Suprapubic skin (tissue), 4 donors: ENCODE measurements at places on chromosomes 2 and 18. TPM values are rescaled to one million over a fixed set of nuclear protein-coding genes. Genes with fewer than 3 reads are reported as not detected.
A peak's percentile ranks its signal among the peaks of the same experiment; 100 is the strongest.

DNA sequence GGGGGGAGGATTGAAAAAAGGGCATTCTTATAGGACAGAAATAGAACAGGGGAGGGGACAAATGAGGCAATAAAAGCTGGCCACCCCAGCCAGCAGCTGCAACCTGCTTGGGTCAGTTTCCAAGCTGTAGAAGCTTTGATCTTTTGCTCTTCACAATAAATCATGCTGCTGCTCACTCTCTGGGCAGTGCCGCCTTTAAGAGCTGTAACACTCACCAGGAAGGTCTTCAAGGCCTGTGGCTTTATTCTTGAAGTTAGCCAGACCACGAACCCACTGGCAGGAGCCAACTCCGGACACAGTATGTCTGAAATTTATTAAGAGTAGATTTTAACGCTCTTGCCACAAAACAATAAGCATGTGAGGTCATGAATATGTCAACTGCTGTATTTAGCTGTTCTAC lies 649.9 kb upstream of the RAB6C start:
- H3K27ac ChIP-seq = no peak overlapping the region
- H3K4me3 ChIP-seq = no peak overlapping the region
- no peaks in the 10 kb centered on the region for H3K36me3 ChIP-seq
- H3K27me3 ChIP-seq = no peaks in the 10 kb centered on the region
- DNase-seq = no peak

- H3K27ac ChIP-seq = no peak overlapping the region
- H3K36me3 ChIP-seq = no peaks in the 10 kb centered on the region
- no peaks in the 10 kb centered on the region for H3K27me3 ChIP-seq
- peaks cover 38% of the 10 kb centered on the region for H3K4me1 ChIP-seq
These were observed 92.9 kb upstream of the SP3 start for GRCh38 chr2:174058026-174058425.

DNA sequence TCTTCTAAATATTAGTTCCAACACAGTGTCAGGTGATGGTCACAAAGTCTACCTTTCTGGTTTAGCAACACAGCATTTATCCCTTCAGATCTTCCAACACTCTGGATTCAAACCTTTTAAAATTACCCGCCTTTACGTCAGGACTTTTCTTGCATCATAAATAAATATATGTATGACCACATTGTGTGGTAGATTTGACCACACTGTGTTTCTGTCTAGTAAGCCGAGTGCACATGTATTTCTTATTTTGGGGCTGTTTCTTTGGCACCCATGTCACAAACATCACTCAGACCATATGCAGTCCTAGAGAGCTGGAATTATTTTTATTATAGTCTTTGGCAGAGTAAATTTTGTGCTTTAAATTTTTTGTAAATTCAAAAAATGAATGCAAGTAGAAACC lies 172.1 kb downstream of the ANKRD44 start:
- no peak overlapping the region for H3K4me3 ChIP-seq
- H3K36me3 ChIP-seq = no peaks in the 10 kb centered on the region
- no peaks in the 10 kb centered on the region for H3K27me3 ChIP-seq
- no peaks in the 10 kb centered on the region for H3K4me1 ChIP-seq

GRCh38 chr18:63590373-63590772 lies 3.2 kb downstream of the SERPINB13 start:
- H3K4me3 ChIP-seq = no peak overlapping the region
- H3K4me1 ChIP-seq = peaks cover 8% of the 10 kb centered on the region
- DNase-seq = no peak
- no peaks in the 10 kb centered on the region for H3K27me3 ChIP-seq
- H3K36me3 ChIP-seq = no peaks in the 10 kb centered on the region

DNA sequence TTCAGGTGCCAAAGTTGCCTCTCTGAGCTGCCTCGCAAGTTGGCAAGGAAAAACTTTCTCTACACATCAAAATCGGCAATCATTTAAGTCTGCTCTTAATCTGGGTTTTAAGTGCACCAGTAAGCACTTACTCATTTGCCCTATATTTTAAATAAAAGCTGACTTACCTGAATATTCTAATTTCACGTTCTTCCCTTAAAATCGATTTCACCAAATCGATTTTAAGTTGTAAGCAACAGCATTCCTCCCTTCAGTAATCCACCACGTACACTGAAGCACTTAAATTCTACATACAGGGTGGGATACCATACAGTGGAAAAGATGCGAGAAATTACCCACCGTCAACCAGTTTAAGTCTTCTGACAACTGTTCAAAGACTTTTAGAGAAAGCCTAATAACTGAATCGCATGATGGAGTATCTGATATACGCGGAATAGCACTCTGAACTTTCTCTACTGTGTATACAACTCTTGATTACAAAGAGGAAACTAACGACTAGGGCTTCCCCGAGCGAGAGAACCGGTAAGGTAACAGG lies 1.6 kb downstream of the PPP3R1 start:
- H3K36me3 ChIP-seq = no peaks in the 10 kb centered on the region
- peak overlapping the region; percentile 82 for H3K4me3 ChIP-seq
- H3K27me3 ChIP-seq = no peaks in the 10 kb centered on the region
- H3K4me1 ChIP-seq = peaks cover 70% of the 10 kb centered on the region
- peak overlapping the region; percentile 99 for H3K27ac ChIP-seq

DNA sequence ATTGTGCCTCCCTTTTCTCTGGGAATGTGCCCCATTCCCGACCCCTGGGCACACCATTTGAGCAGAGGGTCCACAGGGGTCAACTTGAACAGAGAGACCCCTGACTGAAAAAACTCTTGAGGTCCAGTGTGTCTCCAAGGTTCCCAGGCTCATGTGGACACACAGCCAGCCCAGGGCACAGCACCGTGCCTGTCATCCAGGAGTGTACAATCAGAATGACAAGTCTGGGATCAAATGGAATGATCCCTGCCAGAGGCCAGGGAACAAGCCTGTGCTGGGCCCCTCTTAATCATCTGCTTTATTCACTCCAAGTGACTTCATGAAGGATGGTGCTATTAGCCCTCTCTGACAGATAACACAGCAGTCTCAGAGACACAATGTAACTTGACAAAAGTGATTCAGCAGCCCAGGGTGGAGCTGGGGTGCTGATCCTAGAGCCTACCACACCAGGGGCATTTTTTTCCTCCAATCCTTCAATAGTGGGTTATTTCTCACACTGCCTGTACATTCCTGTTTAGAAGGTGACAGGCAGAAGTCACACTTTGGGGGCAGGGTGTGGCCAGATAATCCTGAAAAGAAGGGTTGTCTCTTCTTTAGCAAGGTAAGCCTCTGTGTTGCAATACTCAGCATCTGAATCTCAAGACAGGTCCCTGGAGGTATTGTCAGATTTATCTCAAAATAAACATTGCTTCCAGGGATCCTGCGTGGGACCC lies 84.0 kb upstream of the TMEM200C start:
- peaks cover 3% of the 10 kb centered on the region for H3K4me1 ChIP-seq
- no peaks in the 10 kb centered on the region for H3K36me3 ChIP-seq
- DNase-seq = no peak
- H3K27ac ChIP-seq = no peak overlapping the region

UCN gene
- total RNA-seq = not detected

DNA sequence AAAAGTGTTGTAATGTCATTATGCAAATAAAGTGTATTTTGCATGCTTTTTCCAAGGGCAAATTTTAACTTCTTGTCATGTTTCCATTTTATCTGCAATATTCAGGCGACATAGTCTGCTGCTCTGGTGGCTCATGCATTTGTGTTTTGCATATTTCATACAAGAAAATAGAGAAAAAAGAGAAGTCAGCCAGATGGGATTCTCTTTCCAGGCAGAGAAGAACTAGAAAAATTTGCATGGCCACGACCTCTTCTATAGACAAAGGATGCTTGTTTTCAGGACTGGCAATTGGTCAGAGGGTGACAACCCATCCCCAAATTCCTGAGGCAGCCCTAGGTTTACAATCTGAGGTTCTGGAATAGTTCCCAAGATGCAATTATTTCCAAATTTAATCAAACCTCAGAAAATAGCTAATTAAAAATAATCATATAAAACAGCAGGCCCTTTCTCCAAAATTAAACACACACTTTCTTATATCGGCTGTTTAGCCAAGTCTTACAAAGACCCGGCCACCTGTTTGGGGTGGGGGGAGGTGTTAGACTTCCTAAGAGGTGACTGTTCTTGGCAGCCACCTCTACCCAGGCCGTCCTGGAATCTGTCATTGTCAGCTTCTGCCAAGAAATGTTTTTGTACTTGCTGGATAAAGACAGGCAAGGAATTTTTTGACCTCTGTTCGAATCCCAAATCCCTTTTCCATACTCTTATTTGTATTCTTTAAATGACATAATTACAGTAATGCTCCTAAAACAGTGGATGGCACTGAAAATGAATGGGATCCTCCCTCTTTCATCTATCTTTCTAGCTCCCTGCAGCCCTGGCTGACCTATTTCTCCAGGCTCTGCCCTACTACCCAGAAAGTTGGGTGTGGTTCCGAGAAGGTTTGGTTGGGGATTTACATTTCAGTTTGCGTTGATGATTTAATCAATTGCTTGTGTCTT lies 20.8 kb upstream of the SOS1 start:
- no peak for DNase-seq
- peaks cover 29% of the 10 kb centered on the region for H3K4me1 ChIP-seq
- no peaks in the 10 kb centered on the region for H3K36me3 ChIP-seq
- no peak overlapping the region for H3K4me3 ChIP-seq
- H3K27me3 ChIP-seq = no peaks in the 10 kb centered on the region
- no peak overlapping the region for H3K27ac ChIP-seq

GRCh38 chr2:10316336-10316735 lies 13.6 kb downstream of the HPCAL1 start:
- no peaks in the 10 kb centered on the region for H3K36me3 ChIP-seq
- DNase-seq = no peak
- no peaks in the 10 kb centered on the region for H3K4me1 ChIP-seq
- no peak overlapping the region for H3K27ac ChIP-seq
- no peak overlapping the region for H3K4me3 ChIP-seq
- no peaks in the 10 kb centered on the region for H3K27me3 ChIP-seq

- no peak overlapping the region for H3K27ac ChIP-seq
- no peak for DNase-seq
- H3K4me3 ChIP-seq = no peak overlapping the region
These were observed 239.0 kb upstream of the MMADHC start for GRCh38 chr2:149826471-149827125.

DNA sequence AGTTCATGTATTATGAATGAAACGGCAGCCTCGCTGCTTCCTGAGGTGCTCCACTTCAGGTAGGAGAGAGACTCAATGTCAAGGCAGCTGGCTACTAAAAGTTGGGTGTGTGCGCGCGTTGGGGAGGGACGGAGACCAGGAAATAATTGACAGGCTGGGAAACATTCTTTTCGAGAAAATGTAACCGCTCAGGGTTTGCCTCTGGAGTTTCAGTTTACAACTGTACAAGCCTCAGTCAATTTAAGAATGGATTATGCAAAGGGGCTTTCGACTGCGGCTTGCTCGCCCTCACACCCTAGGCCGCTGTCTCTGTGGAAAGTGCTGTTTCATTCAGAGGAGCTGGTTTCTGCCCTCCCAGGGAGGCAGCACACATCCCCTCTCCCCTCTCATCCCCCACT lies 4.4 kb upstream of the SPRED2 start:
- H3K27ac ChIP-seq = peak overlapping the region; percentile 96
- H3K27me3 ChIP-seq = no peaks in the 10 kb centered on the region
- H3K4me3 ChIP-seq = peak overlapping the region; percentile 89
- H3K36me3 ChIP-seq = no peaks in the 10 kb centered on the region
- peaks cover 27% of the 10 kb centered on the region for H3K4me1 ChIP-seq

GRCh38 chr2:204825681-204826080 lies 280.4 kb downstream of the PARD3B start:
- DNase-seq = no peak
- H3K27me3 ChIP-seq = no peaks in the 10 kb centered on the region
- no peaks in the 10 kb centered on the region for H3K36me3 ChIP-seq
- H3K27ac ChIP-seq = no peak overlapping the region
- H3K4me3 ChIP-seq = no peak overlapping the region

DNA sequence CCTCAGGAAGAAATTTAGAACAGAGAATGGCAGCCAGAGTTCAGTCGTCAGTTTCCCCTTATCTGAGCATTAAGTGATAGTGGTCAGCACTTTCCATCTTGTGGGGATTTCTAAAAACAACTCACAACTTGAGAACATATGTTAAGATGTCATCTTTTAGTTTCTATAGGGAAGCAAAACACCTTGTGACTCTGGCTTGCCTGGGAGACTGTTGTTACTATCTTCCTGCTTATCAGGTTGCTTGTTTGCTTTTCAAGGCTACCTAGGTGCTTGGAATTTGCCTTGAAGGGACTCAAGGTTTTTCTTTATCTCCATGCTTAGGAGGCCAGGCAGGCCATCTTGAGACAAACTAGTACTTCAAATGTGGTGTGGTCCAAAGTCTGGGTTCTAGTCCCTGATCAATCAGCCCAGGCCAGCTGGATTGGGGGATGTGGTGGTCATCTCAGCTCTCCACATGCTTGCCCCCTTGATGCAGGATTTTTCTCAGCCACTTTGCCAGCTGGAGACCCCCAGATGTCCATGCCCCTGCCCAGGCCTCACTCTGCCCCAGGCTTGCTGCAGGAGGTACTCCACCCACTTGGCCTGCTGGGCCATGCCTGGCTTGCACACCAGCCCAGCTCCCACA lies 125.9 kb downstream of the LYPD1 start:
- H3K4me3 ChIP-seq = no peak overlapping the region
- H3K36me3 ChIP-seq = no peaks in the 10 kb centered on the region
- H3K27me3 ChIP-seq = no peaks in the 10 kb centered on the region
- DNase-seq = no peak
- H3K4me1 ChIP-seq = no peaks in the 10 kb centered on the region

GRCh38 chr18:12015416-12016062 lies 34.2 kb downstream of the IMPA2 start:
- peak overlapping the region; percentile 63 for H3K27ac ChIP-seq
- DNase-seq = no peak
- H3K27me3 ChIP-seq = no peaks in the 10 kb centered on the region
- H3K36me3 ChIP-seq = peaks cover 32% of the 10 kb centered on the region
- H3K4me3 ChIP-seq = no peak overlapping the region
